GM20000 (cell line): ENCODE measurements at places on chromosomes 2 and 18.
A peak's percentile ranks its signal among the peaks of the same experiment; 100 is the strongest.

DNA sequence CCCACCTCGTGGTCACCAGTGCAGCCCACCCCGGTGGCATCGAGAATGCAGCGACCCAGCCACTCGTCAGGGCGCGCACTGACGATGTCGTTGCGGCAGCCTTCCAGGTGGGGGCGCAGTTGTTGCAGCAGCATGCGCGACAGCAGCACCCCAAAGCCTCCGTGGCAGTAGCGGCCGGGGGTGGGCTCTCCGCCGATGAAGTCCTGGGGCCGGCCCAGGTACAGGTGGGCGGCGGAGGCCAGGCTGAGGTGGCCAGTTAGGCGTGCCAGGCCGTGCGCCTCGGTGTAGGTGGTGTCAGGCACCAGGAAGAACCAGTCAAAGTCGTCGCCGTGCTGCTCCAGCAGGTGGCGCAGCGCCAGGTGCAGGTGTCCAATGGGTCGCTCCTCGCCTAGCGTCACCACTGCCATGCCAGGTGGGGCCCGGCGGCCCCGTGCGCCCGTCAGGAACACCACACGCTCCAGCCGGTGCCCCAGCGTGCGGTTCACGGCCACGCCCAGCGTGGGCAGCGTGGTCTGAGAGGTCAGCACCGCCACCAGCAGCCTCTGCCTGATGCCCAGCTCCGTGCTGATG, 1.9 kb downstream of the CHPF start:
- DNase-seq, result peak; percentile 93

- no peak for DNase-seq
Observed at GRCh38 chr2:229783108-229783721, 68.9 kb upstream of the DNER start.

GRCh38 chr18:50429207-50429948, 54.5 kb downstream of the SKA1 start:
- peak; percentile 36 for DNase-seq

- DNase-seq, result no peak
Observed at GRCh38 chr2:233503947-233504637, 62.5 kb downstream of the USP40 start.

DNA sequence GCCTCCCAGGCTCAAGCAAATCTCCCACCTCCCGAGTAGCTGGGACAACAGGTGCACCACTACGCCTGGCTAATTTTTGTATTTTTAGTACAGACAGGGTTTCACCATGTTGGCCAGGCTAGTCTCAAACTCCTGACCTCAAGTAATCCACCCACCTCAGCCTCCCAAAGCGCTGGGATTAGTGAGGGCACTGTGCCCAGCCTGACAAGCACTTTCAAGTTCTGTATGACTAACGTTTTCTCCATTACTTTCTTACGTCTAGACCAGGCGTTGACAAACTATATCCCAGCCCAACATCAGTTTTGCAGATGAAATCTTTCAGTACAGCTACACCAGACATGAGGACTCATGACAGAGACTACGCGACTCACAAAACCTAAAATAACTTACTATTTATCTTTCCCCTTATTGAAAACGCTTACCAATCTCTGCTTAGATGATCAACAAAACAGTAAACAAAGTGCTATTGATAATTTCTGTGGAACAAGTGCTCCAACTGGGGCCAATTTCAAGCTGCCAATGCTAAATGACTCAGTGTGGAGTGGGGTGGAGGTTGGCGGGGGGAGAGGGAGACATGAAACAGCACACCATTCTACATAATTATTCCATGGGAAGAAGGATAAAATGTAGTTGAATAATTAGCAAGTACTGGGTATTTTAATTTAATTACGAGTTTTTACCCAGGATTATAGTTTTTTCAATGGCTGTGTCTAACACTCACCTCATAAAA, 59.1 kb downstream of the SAP130 start:
- no peak for DNase-seq

- DNase-seq, result no peak
Observed at GRCh38 chr2:167771628-167772027, 475.8 kb downstream of the STK39 start.

DNA sequence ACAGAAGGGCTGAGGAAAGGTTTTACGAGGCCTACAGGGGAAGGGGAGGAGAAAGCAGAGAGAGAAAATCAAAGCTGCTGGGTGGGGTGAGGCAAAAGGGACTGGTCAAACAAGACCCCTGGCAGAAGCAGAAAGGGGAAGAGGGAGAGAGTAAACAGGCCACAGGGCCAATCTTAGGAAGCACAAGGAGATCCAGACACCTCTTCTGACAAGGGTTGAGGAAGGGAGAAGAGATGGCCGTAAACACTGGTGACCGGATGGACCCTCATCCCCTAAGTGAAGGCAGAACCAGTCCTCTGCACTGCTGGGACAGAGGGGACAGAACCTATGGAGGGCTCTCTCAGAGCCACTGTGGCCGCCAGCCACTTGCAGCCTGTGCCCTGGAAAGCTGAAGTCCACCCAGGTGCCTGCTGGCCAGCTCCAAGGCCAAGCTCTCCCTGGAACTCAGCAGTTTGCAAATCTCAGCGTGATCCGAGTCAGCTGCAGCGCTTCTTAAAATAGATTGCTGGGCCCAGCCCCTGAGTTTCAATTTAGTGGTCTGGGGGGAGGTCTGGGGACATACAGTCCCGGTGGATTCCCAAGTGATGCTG, 108.8 kb downstream of the TMEM163 start:
- no peak for DNase-seq

GRCh38 chr2:28356095-28356911, 36.4 kb upstream of the FOSL2 start:
- no peak for DNase-seq

GRCh38 chr18:2303517-2304238, 267.6 kb downstream of the METTL4 start:
- no peak for DNase-seq

DNA sequence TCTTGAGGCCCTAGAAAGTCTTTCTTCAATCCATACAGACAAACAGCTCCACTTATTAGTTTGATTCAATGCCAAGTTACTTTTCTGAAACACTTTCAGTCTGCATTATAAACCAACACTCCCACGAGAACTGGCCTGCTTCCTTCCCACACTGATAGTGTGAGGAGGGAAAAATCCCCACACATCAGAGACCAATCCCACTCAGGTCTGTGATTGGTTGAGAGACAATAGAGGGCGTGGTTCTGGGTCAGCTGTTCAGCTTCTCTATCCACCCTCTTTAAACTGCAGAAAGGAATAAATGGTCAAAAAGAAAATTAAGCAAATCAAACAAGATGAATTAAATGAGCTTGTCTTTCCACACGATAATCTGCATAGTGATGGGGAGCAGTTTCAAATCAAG, 152.5 kb downstream of the NRP2 start:
- no peak for DNase-seq

DNA sequence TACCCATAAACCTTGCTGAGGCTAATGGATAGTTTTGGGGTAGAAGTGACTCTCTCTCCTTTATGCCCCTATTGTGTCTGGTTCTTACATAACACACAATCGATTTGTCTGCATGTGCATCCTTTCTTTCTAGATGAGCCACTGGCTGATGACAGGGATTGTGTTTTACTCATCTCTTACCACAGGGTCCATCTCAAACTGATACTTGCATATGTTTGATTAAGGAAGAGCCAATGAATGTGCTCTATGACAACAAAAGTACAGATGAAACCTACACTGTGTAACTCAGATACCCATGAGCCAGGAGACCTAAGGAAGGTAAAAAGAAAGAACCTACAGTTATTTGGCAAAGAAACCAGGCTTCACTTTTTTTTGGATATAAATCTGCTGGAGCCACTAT, 13.2 kb upstream of the BZW1 start:
- DNase-seq, result no peak

DNA sequence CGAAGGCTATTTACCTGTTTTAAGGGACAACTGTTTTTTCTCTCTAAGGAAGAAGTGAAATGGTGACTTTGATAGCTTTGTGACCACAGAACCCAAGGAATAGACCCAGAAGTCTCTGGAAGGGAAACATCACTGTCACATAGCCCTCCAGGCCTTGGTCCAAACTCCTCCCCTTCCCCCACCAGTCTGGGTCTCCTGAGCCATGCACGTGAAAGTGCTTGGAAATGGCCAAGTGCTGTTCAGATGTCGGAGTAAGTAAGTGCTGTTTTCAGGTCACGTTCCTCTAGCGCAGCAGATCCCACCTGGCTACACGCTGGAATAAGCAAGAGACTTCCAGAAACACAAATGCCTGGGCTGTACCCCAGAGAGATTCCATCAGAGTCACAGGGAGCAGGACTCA, 73.0 kb upstream of the AFF3 start:
- no peak for DNase-seq

DNA sequence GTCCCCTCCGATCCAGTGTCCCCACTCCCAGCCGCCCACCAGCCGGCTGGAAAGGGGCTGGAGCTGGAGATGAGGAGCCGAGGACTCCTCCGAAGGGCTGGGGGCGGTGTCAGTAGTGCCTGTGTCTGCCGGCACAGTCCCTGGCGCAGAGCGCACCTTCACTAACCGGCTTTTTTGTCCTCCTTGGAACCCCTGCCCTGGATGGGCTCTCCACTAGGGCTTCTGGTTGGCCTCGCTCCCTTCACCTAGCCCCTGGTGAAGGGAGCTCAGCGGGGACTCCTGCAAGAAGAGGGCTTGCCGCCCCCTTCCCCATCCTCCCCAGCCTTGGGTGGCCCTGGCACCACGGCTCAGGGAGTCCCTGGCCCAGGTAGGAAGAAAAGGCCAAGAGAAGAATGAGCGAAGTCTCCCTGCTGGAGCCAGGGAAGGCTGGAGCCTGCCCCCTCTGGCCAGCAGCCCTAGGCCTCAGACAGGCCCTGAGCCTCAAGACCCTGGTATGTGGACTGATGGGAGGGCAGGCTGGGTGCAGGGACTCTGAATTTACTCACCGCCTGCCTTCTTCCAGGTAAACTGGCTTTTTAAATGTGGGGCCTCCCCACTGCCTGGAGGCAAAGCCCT, 570 bp upstream of the ECEL1 start:
- DNase-seq, result no peak

- no peak for DNase-seq
Observed at GRCh38 chr2:163255086-163255485, 416.5 kb upstream of the KCNH7 start.

DNA sequence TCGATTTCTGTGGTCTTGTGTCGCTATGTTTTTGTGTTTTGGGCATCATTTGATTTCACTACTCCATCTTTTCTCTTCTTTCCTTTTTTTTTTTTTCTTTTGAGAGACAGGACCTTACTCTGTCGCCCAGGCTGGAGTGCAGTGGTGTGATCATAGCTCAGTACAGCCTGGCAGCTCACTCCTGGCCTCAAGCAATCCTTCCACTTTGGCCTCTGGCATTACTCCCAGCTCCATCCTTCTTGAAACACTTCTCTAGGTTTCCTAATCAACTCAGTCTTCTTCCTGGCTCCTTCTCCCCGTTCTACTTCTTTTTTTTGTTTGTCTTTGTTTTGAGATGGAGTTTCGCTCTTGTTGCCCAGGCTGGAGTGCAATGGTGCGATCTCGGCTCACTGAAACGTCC, 26.5 kb downstream of the TCF23 start:
- DNase-seq, result no peak

DNA sequence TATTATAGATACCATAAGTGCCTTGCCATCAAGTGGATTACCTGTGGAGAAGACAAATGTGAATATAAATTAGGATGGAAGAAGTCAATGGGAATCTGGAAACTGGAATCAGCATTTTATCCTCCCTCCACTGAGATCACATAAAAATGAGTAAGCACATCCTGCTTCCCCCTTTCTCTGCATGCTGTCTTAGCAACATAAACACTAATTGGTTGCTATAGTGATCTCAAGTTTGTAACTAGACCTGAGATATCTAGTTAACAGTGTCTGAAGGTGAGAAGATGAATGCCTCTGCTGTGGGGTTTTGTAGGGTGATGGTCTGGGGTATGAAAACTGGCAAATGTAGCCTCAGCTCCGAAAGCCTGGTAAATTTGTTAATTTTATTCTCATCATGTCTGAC, 1357.5 kb upstream of the CELF4 start:
- DNase-seq, result no peak

DNA sequence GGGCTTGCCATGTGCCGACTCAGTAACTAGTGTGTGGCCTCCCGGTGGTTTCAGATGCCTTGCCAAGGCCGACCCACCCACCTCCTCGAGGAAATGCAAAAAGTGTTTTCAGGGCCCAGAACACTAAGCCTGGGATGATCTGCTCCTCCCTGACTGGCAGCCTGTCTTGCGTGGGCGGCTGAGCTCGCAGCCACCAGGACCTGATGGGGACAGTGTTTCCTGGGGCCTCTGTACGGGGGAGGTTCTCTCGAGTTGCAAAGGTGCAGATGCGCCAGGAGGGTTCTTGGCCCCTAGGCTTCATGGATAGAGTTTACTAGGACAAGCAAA, 85.2 kb downstream of the GLI2 start:
- DNase-seq, result no peak

GRCh38 chr2:28375742-28376631, 16.7 kb upstream of the FOSL2 start:
- no peak for DNase-seq

- no peak for DNase-seq
Observed at GRCh38 chr2:33420726-33421125, 55.7 kb upstream of the RASGRP3 start.

DNA sequence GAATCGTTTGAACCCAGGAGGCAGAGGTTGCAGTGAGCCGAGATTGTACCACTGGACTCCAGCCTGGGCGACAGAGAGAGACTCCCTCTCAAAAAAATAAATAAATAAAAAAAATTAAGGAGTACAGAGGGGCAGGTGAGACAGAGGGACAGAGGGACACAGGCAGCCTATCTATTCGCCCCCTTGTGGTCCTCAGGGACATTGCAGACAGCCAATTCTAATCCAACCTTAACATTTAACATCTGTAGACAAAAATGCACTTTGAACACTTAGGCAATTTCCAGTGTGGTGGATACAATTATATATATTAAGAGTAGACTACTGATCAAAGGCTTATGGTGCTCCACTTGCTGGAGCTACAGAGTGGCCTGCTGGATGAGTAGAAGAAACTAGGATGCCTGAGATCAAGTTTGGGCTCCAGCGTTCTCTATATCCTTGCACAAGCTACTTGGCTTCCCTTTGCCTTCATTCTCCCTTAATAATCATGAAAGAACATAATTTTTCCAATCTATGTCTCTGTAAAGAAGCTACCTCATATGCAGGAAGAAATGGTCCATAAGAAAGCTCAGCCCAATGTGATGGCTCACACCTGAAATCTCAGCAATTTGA, 8.2 kb upstream of the SMARCAL1 start:
- peak; percentile 42 for DNase-seq

GRCh38 chr2:238164906-238165287, 6.1 kb downstream of the ERFE start:
- peak; percentile 26 for DNase-seq

- no peak for DNase-seq
Observed at GRCh38 chr18:55251254-55251971, 292.2 kb upstream of the CCDC68 start.
